ENCODE measurements at places on chromosomes 3 and 15.

- DNase-seq, result peak; percentile 31
Observed at GRCh38 chr3:149224736-149225594, 3.3 kb upstream of the CP start.

DNA sequence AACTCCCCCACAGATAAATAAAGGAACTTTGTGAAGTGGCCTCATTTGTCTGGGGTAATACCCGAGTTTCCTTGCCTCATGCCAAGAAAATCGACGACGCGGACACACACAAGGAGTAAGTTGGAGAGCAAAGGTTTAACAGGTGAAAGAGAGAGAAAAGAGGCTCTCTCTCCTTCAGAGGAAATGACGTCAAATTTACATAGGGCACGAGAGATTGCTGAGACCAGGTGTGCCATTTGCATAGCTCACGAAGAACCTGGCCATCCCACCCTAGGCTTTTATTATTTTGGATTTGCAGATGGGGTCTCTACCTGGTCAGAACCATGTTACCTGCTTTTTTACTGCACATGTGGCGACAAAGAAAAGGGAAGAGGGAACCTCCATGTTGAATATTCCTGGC lies 49.3 kb upstream of the IGF2BP2 start:
- DNase-seq, result no peak

GRCh38 chr3:193686665-193687483 lies 93.9 kb downstream of the OPA1 start:
- no peak for DNase-seq

GRCh38 chr3:126934031-126934531 lies 48.8 kb upstream of the PLXNA1 start:
- DNase-seq, result no peak

GRCh38 chr3:122977746-122978466 lies 49.7 kb downstream of the SEMA5B start:
- DNase-seq, result no peak

GRCh38 chr15:92205255-92205739 lies 188.4 kb upstream of the ST8SIA2 start:
- DNase-seq, result no peak

DNA sequence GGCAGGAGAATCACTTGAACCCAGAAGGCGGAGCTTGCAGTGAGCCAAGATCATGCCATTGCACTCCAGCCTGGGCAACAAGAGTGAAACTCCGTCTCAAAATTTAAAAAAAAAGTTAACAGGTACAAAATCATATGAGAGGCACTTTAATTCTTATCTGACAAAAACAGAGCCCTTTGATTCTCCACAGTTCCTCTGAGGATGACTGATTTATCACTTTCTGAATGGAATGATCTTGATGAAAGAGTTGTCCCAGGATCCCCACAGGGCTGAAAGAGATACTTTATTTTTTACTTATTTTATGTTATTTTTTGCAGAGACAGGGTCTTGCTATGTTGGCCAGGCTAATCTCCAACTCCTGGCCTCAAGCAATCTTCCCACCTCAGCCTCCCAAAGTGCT lies 4.0 kb downstream of the LHFPL4 start:
- no peak for DNase-seq

- no peak for DNase-seq
Observed at GRCh38 chr15:98727115-98728040, 79.0 kb downstream of the IGF1R start.

- no peak for DNase-seq
Observed at GRCh38 chr3:2967871-2968270, 142.3 kb downstream of the IL5RA start.

DNA sequence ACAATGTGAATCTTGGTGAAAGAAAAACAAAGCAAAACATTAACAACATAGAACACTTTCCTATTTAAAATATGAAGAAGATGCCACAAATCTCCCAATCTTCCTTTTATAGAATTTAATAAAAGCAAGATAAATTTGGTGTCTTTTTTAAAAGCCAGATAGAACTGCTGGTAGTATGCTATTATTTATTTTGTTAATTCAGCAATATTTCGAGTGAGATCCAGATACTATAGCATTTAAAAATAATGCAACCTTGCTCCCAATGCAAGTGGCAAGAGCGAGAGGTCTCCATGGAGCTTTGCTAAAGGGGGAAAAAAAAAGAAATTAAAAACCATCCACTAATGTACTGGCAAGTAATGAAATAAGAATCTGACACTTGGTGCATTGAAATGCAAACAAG lies 121.8 kb downstream of the IL20RB start:
- DNase-seq, result no peak

DNA sequence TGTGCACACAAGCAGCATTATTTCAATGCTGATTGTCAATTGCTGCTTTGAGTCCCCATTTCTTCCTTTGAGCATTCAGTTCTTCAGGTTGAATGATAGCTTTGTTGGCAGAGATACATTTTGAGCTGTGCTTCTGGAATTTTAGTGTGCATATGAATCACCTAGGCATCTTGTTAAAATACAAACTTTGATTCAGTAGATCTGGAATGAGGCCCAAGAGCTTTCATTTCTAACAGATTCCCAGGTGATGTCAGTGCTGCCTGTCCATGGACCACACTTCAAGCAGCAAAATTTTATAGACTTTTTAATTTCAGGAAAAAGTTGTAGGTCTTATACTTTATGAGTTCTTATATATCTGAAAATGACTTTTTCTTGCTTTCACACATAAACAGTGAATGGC lies 131.1 kb downstream of the ADAMTSL3 start:
- no peak for DNase-seq

Data from activated CD4-positive, alpha-beta memory T cell treated with anti-CD3 and anti-CD28 coated beads, Interleukin-2, amount 10 ng/mL, durations not matched to agents 7 days and 5 days (primary cell).